GM12864 (cell line): ENCODE measurements at places on chromosomes 12 and 14.

GRCh38 chr12:20474016-20474415, 105.7 kb downstream of the PDE3A start:
- no peak for DNase-seq

DNA sequence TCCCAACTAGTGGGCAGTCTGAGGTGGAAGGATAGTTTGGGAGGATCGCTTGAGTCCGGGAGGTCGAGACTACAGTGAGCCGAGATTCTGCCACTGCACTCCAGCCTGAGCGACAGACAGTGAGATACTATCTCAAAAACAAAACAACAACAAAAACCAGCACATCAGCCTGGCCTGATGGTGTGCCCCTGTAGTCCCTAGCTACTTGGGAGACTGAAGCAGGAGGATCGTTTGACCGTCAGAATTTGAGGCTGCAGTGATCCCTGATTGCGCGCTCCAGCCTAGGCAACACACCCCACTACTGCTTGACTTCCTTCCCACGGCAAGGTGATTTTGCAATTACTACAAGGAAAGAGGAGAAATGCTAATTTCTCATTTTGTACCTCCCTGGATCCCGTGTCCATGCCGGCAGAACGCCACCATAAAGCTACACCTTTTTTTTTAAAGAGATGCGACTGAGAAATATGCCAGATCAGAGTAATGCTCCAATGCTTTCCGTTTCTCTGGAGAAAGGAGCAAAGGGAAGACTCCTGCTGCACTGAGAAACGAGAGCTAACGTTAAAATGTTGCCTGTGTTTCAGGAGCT, 672 bp upstream of the SCFD1 start:
- DNase-seq = no peak

DNA sequence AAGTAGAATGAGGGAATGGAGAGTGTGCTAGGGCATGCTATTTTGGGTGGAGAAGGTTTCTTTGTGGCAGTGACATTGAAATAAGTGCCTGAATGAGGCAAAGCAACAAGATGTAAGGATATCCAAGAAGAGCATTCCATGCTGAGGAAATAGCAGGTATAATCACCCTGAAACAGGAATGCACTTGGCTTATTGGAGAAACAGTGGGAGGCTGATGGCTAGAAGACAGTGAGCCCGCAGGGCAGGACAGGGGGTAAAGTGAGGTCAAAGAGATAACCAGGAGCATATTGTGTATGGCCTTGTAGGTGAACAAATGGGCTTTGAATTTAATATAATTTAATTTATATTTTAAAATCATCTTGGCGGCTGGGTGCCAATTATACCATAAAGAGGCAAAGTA, 877.0 kb downstream of the DIO2 start:
- DNase-seq = no peak

DNA sequence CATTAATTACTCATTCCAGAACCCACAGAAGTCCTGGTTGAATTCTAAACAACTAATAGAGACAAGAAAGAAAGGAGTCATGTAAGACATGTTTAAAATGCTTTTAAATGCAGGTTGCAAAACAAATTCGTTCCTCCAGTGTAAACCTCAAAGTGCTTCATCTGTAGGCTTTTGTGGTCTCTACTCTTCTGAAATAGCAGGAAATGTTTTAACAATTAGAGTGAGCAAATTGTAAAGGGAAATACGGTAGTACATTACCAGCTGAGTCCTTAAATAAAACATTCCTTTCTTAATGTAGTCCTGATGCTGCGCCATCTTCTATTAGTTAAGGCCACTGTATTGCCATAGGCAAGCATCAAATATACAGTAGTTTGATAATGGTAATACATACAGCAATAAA, 1934.2 kb upstream of the SEL1L start:
- DNase-seq = no peak

- DNase-seq = peak; percentile 19
Observed at GRCh38 chr12:128914908-128915563, 61.8 kb downstream of the GLT1D1 start.

GRCh38 chr12:124410354-124411175, 115.7 kb downstream of the RFLNA start:
- DNase-seq = no peak

DNA sequence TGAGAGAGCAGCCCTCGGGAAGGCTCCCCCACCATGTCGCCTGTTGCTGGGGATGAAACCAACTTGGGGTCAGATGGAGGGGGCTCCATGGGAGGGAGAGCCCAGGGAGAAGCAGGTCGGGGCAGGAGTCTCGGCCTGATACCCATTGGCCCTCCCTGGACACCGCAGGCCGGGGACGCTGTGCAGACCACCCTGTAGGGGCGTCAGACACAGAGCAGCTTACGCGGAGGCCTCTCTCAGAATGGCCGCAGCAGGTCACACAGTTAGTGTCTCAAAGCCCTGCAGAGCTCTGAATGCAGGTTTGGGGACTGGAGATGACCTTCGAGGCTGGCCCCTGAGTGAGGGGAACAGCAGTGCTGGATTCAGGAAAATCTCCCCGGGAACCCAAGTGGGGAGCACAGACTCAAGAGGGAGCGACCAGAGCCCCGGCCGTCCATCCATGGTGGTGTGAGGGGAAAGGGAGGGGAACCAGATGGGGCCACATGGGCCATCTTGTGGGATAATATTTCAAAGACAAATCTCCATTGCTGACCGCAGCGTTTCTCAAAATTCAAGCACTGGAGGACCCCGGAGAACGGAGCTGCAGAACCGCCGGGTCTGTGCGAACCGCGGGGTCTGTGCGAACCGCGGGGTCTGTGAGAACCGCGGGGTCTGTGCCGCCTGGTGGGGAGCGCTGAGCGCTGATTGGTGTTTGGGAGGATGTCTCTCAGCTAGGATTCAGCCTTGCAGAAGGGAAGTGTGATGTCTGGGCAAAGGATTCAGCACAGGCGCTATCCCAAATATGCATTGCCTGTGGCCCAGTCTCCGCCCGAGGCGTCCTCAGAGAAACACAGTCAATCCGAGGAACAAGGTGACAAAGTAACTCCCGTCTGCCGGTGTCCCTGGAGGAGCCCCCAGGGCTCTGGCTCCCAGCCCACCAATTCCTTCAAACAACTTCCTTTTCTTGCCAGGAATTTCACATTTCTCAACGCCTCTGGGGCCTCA, 324.4 kb upstream of the RTL1 start:
- DNase-seq = no peak

DNA sequence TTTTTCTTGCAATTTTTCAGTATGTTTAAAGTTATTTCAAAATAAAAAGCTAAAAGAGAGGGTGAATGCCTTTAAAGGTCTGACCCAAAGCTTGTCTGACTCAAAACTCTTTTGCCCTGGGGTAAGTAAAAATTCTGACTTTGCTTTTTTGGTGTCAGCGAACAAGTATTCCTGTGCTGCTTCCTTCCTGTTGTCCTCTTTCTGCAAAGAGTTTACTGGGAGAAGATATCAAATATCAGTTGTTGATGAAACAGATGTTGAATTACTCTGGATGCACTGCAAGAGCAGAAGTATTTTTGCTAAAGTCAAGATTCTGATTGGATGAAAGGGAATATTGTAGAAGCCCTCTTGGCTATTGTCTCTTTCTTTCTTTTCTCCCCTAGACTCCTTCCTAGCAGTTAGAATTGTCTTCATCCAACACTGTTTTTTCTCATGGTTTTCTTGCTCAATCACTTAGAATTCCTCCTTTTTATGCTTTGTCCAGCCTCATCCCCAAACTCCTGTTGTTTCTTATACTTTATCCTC, 62.0 kb downstream of the DACT1 start:
- no peak for DNase-seq

GRCh38 chr14:93706360-93706955, 81.8 kb downstream of the PRIMA1 start:
- DNase-seq = no peak

- no peak for DNase-seq
Observed at GRCh38 chr12:26271024-26271423, 75.7 kb downstream of the SSPN start.

GRCh38 chr14:100623961-100624360, 36.7 kb upstream of the BEGAIN start:
- DNase-seq = no peak

DNA sequence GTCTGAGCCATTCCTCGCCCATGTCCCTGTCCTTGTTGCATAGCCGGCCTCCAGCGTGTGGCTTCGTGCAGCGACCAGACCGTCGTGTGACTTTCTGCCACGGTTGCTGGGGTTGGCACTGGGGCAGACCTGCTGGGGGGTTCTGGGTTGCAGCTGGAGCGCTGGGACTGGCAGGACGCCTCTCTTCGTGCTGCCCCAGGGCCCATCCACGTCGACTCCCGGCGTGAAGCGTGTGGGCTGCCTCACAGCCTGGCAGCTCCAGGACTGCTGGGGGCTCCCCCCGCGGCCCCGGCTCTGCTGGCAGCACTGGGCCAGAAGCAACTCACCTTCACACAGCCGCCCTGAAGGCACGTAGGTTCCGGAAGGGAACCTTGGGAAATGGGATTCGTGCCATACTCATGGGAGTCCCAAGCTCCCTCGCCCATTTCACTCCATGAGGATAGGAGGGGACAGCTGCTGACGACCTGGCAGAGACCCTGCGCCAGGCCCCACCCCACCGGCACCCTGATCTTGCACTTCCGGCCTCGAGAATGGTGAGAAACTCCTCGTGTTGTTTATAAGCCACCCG, 51.9 kb downstream of the GALNT9 start:
- DNase-seq = no peak

GRCh38 chr12:39378341-39378740, 64.6 kb downstream of the KIF21A start:
- DNase-seq = no peak

- DNase-seq = no peak
Observed at GRCh38 chr12:21129906-21130305, 1.1 kb upstream of the SLCO1B1 start.
